Fibroblast of the conjunctiva (primary cell): ENCODE measurements at places on chromosomes 13 and 19.

DNA sequence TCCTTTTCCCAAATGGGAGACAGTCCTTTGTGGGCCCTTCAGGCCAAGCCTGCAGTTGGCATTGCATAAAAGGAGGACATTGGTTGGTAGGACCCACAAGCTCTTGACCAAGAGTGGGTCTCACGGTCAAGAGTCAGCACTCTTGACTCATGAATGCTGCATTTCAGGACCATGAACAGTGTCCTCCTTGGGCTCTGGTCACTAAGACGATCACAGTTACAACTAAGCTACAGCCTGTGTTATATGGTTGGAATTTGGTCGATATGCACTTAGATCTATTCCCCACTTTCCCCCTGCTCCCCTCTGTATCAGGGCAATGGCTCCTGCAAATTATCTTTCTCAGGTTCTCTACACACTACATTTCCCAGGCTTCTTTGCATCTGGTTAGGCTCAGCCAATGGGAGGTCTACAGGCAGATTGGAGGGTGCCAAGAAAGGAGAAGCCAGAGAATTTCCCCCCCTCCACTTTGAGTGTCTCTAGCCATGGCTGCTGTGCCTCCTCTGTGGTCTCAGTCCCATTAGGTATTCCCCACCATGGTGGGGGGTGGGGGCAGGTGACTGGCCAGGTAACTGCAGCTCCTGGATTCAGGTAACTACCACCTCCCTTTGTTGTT, 3.1 kb upstream of the OLFM2 start:
- no peak for DNase-seq

GRCh38 chr13:24747248-24748060, 16.5 kb upstream of the RNF17 start:
- DNase-seq: no peak

DNA sequence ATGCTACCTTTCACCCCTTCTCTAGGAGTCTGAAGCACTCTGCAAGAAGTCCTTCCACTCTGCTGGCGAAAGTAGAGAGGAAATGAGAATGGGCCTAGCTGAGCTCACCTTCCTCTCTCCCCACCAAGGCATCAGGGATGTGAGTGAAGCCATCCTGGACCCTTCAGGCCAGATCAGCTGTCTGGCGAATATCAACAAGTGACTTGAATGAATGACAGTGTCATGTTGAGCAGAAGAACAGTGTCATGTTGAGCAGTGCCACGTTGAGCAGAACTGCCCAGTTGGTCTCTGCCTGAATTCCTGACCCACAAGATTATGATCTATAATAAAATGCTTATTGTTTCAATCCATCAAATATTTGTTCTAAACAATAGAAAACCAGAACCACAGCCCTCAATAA, 166.2 kb upstream of the RFC3 start:
- DNase-seq: no peak

GRCh38 chr13:94192431-94192975, 287.0 kb downstream of the DCT start:
- DNase-seq: peak; percentile 14

- no peak for DNase-seq
Measured at GRCh38 chr13:111949311-111949710, 117.6 kb upstream of the SOX1 start.

DNA sequence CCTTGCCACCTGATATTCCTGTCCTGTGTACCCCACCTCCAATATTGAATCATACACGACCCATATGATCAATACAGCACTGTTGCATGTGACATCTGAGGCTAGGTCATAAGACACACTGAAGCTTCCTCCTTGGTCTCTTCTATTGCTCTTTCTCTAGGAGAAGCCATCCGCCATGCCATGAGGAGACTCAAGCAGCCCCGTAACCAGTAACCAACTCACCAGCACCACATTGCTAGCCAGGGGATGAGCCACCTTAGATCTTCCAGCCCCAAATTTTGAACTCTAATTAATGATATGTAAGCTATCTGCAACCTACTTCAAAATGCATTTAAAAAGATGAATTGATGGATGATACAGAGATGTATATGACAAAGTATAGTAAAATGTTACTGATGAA, 28.6 kb downstream of the ZNF557 start:
- no peak for DNase-seq

- peak; percentile 78 for DNase-seq
Measured at GRCh38 chr19:11693505-11694499, 44.9 kb downstream of the ZNF823 start.
